ENCODE measurements at places on chromosomes 4 and X. TPM values are rescaled to one million over a fixed set of nuclear protein-coding genes. Genes with fewer than 3 reads are reported as not detected.

GRCh38 chr4:169583563-169583962 is 28.8 kb downstream of the NEK1 start:
- peak overlapping the region; percentile 52 for H3K27ac ChIP-seq
- no peak for DNase-seq
- peaks cover 19% of the 10 kb centered on the region for H3K36me3 ChIP-seq
- H3K4me1 ChIP-seq = peaks cover 10% of the 10 kb centered on the region
- no peaks in the 10 kb centered on the region for H3K27me3 ChIP-seq

DNA sequence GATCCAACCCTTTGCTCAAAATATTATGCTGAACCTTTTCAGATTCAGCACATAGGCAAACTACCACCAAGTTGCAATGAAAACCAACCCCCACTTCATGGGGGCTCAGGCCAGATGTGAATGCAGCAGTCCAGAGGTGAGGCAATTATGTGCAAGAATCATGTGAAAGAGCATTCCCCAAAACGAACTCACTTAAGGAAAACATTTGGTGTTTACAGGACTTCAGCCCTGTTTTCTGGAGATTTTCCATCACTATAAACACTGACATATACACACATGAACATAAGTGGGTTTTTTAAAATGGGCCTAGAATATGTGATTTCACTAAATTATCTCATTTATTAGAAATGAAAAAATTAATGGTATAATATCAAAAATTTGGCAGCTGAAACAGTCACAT is 31.5 kb downstream of the BMP3 start:
- H3K4me3 ChIP-seq = no peak overlapping the region
- H3K4me1 ChIP-seq = no peaks in the 10 kb centered on the region
- DNase-seq = no peak
- H3K36me3 ChIP-seq = no peaks in the 10 kb centered on the region
- H3K27ac ChIP-seq = no peak overlapping the region

GRCh38 chr4:120065974-120066516 is 603 bp downstream of the MAD2L1 start:
- peak overlapping the region; percentile 98 for H3K4me3 ChIP-seq
- no peaks in the 10 kb centered on the region for H3K27me3 ChIP-seq
- no peaks in the 10 kb centered on the region for H3K36me3 ChIP-seq
- peaks cover 73% of the 10 kb centered on the region for H3K4me1 ChIP-seq

- no peaks in the 10 kb centered on the region for H3K4me1 ChIP-seq
- DNase-seq = no peak
- H3K36me3 ChIP-seq = no peaks in the 10 kb centered on the region
- H3K4me3 ChIP-seq = no peak overlapping the region
These were observed 1165.7 kb upstream of the IGFBP7 start for GRCh38 chr4:58275856-58276255.

GRCh38 chr4:6491235-6491634 is 18.8 kb upstream of the PPP2R2C start:
- peak; percentile 79 for DNase-seq
- peaks cover 6% of the 10 kb centered on the region for H3K27me3 ChIP-seq
- H3K4me1 ChIP-seq = no peaks in the 10 kb centered on the region
- no peaks in the 10 kb centered on the region for H3K36me3 ChIP-seq

- H3K27ac ChIP-seq = no peak overlapping the region
- H3K36me3 ChIP-seq = no peaks in the 10 kb centered on the region
- H3K27me3 ChIP-seq = peaks cover 16% of the 10 kb centered on the region
These were observed 28.8 kb upstream of the ZDHHC9 start for GRCh38 chrX:129872524-129872923.

- no peak for DNase-seq
- H3K36me3 ChIP-seq = no peaks in the 10 kb centered on the region
- H3K4me3 ChIP-seq = no peak overlapping the region
- H3K27me3 ChIP-seq = peaks cover 23% of the 10 kb centered on the region
These were observed 98.9 kb downstream of the SLC39A8 start for GRCh38 chr4:102246416-102246815.

DNA sequence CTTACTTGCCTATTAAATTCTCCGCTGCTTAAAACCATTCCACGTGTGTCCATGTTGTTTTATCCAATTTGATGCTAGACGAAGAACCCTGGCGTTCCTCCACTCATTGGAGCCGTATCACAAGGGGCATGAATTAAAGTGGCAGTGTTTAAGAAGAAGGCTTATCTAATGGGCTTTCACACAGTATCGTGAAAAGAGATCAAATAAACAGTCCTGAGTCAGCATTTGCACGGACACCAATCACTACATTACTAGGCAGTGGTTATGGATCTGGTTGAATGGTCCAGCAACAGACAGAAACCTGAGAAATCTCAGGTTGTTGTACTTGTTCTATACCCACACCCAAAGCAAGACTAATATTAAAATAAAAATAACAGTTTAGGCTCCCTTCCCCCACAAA is 671.6 kb downstream of the FAT4 start:
- H3K27me3 ChIP-seq = peaks cover 2% of the 10 kb centered on the region
- H3K4me1 ChIP-seq = peaks cover 8% of the 10 kb centered on the region
- no peak overlapping the region for H3K27ac ChIP-seq
- H3K4me3 ChIP-seq = no peak overlapping the region
- no peak for DNase-seq

DNA sequence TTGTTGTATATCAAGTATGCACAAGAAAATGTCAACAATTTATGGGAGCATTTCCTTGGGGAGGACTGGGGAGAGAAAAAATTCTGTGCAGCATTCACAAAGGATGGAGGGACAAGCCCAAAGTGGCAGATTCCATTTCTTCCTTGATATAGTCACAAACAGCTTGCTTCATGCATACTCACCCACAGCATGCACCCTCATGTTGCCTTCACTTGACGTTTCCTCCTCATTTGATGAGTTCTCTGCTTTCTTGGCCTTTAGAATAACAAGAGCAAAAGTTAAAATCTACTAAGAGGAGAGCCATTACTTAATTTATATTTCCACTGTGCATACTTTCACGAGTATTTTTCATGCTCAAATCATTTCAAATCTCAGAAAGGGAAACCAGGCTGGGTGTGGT is 37.7 kb downstream of the SPARCL1 start:
- H3K4me1 ChIP-seq = peaks cover 2% of the 10 kb centered on the region
- no peak for DNase-seq
- H3K27me3 ChIP-seq = no peaks in the 10 kb centered on the region
- H3K27ac ChIP-seq = no peak overlapping the region

Gene SERPINA7
- not detected for total RNA-seq

Measured in osteocyte (in vitro differentiated cells).